ENCODE measurements at places on chromosomes 5 and 9.

DNA sequence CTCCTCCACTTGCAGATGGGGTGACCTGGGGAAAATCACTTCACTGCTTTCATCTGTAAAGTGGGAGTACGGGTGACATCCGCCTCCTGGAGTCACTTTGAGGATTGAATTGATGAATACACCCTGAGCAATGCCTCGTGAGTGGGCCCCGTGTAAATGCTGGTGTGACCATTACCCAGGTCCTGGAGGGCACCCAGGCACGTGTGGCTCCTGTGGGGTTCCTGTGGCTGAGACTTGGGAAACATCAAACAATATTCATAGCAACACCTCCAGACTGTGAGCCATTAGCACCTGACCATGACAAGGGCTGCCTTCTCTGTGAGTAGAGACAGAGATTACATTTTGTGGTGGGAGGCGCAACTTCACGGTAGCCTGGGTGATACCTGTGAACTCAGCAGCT is 11.4 kb downstream of the MRPL36 start:
- DNase-seq, result no peak

GRCh38 chr9:127526655-127527559 is 75.6 kb downstream of the LRSAM1 start:
- DNase-seq, result no peak

GRCh38 chr5:176994460-176995121 is 12.0 kb downstream of the UIMC1 start:
- peak; percentile 36 for DNase-seq

- no peak for DNase-seq
These were observed 101.4 kb downstream of the PPARGC1B start for GRCh38 chr5:149831492-149831891.

DNA sequence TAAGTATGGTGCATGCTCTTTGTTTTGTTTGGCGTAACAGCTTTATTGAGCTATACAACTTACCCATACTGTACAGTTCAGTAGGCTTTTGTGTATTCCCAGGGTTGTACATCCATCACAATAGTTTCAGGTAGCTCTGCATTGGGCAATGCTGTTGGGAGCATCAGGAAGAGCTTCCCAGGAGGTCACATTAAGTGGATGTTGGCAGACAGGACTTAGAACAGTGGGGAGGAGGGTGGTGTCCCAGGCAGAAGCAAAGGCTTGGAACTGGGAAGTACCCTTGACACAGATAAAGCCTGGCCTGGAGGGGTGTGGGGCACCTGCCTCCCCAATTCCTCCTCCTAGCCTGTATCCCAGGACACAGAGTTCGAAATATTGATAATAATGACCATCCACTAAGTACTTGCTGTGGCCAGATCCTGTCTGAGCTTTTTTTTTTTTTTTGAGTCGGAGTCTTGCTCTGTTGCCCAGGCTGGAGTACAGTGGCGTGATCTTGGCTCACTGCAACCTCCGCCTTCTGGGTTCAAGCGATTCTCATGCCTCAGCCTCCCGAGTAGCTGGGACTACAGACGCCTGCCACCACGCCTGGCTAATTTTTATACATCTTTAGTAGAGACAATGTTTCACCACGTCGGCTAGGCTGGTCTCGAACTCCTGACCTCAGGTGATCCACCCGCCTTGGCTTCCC is 1.3 kb downstream of the BBLN start:
- DNase-seq, result no peak

DNA sequence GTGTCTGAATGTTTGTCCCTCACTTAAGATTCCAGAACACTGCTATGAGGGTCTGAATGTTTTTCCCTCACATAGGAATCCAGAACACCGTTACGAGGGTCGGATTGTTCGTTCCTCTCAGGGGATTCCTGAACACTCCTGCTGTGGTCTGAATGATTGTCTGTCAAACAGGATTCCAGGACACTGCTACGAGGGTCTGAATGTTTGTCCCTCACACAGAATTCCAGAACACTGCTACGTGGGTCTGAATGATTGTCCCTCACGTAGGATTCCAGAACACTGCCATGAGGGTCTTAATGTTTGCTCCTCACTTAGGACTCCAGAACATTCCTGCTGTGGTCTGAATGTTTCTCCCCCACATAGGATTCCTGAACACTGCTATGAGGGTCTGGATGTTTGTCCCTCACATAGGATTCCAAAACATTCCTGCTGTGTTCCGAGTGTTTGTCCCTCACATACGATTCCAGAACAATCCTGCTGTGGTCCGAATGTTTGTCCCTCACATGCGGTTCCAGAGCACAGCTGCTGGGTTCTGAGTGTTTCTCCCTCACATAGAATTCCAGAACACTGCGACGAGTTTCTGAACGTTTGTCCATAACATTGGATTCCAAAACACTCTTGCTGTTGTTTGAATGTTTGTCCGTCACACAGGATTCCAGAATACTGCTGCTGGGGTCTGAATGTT is 199.5 kb downstream of the FOXD4L6 start:
- no peak for DNase-seq

GRCh38 chr9:107290619-107291018 is 7.5 kb downstream of the RAD23B start:
- DNase-seq, result no peak

GRCh38 chr5:61673007-61673735 is 341.1 kb downstream of the ZSWIM6 start:
- no peak for DNase-seq

DNA sequence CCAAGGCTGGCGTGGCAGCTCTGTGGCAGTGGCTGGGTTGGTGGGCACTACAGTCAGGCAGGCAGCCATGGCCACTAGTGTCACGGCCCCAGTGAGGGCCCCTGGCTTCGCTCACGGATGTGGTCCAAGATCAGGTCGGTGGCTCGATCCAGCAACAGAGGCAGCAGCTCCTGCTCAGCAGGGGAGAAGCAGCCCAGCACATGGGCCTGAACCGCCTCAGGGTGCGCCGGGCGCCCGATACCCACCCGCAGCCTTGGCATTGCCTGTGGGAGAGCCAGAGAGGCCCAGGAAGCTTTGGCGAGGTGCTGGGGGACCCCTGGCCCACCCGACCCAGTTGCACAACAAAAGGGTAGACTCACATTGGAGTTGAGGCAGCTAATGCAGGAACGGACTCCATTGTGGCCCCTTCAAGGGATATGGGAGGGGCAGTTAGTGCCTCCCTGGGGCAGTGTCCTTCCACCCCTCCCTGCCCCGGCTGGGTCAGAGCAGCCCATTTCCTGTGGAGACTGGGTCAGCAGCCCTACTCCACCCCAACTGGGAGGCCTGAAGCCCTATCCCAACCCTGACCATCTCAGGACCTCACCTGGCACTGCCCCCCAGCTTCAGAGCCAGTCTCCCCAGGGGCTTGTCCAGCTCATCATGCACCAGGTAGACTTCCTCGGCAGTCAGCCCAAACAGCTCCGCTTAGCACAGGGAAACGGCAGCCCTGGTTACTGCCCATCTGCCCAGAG is 1.3 kb downstream of the PTRH1 start:
- DNase-seq, result no peak

DNA sequence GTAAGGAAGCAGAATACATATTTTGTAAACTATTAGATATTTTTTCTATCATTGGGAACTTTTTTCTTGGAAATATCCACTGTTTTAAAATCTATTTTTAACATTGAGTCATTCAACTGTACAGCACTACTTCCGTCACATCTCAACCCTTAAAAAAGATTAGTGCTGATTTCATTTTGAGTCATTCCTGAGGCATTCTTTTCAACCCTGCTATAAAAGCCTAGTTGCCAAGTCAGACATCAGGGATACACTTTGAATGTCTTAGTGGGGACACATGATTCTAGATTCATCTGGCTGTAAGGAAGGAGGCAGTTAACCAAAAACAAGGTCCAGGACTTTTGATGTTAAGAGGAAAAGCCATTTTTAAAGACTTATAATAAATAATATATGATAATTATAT is 160.9 kb downstream of the GIN1 start:
- no peak for DNase-seq

- DNase-seq, result no peak
These were observed 100.9 kb upstream of the APC start for GRCh38 chr5:112636751-112637150.

GRCh38 chr9:100011062-100011681 is 87.6 kb downstream of the ERP44 start:
- DNase-seq, result no peak

GRCh38 chr9:88775559-88775958 is 215.7 kb upstream of the S1PR3 start:
- no peak for DNase-seq

- DNase-seq, result no peak
These were observed 560.7 kb downstream of the PSAT1 start for GRCh38 chr9:78857373-78858225.

DNA sequence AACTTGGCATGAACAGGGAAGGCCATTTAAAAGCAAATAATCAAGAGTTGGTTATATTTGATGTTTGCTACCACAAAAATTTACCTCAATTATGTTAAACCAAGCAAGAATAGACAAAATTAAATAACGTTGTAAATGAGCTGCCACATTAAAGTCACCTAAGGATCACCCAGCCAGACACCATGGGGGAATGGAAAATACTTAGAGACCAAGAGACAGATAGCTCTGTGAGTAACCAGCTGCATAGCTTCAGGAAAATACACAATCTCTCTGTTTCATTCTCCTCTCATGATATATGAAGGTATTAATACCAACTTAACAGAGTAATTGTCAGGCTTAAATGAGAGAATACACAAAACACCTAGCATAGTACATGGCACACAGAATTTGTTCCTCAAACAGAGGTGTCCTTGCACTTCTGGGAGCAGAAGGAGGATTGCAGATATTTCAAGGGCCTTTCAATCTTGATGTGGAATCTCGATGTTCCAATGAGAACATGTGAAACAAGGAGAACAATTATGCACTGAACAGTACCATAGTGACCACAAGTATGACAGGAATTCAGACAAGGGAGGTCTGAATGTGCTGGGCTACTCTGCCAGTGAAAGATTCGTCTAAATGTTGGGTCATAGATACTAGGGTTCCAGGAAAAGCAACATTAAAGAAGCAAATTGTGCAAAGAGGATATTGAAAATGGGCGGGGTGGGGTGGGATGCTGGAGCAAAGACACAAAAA is 18.6 kb downstream of the JAKMIP2 start:
- no peak for DNase-seq

GRCh38 chr5:56126487-56127179 is 106.5 kb downstream of the ANKRD55 start:
- DNase-seq, result no peak

- DNase-seq, result no peak
These were observed 693.8 kb downstream of the DNAH5 start for GRCh38 chr5:13250464-13251291.

GRCh38 chr5:73155271-73156222 is 17.4 kb upstream of the TMEM174 start:
- DNase-seq, result no peak

DNA sequence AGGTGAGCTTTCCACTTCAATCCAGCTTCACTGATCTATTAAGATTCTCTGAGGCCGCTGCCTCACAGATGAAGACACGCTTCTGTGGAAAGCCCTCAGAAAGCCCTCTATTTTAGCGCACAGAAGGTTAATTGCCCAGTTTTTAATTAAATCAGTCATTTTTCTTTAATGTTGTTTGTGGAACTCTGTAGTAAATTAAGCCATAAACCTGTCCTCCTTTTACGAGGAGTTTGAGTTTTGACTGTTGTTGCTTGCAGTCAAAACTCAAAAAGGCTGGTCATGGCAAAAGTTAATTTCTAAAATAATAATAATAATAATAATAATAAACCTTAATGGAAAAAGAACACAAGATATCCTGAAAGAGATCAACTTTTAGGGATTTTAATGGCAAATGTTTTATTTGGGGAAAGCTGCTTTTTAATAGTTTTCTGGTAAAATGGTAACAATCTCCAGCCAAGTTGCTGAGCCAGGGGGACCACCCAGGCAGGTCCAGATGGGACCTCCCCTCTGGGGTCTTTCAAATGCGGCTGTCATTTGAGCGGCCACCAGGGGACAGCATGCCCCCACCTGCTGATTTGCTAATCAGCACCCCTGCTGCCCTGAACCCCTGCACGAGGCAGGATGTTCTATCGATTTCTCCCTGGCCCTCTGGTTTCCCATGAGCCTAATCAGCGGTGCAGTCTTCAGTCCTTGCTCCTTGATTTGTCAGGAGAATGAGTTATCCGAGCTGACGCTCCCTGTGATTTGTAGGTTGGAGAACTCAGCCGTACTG is 247.2 kb downstream of the FSTL4 start:
- no peak for DNase-seq

DNA sequence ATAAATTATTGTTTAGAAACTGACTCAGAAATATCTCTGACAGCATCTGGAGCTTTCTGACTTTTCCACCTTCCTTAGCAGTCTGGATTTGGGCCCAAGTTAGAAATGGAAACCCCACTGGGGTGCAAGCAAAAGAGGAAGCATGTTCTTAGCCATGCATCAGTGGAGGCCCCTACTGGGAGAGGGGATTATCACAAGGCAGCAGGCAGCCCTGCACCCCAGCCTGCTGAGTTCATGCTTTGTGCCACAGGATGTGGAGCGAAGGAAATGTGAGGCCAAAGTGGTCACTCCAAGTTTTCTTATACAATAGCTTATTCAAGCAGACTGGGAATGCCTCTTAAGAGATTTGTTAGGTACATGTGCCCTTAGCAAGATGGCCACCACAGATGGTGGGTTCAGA is 146.5 kb upstream of the TLX3 start:
- no peak for DNase-seq

DNA sequence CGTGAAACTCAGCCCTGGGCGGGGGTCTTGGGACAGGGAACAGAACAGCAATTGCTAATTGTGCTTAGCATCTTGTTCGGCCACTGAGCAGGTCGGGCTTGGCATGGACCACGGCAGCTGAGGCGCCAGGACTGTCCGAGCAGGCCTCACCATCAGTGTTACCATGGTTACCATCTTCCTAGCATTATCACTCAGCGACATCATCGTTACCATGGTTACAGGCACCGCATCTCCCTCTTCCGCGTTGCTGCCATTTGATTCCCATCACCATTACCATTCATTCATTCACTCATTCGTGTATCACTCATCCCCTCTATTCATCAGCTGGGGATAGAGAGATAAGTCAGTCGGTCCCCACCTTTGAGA is 81.0 kb upstream of the ZBTB43 start:
- DNase-seq, result no peak

- DNase-seq, result peak; percentile 66
These were observed 65.3 kb upstream of the EGFLAM start for GRCh38 chr5:38193015-38193581.

DNA sequence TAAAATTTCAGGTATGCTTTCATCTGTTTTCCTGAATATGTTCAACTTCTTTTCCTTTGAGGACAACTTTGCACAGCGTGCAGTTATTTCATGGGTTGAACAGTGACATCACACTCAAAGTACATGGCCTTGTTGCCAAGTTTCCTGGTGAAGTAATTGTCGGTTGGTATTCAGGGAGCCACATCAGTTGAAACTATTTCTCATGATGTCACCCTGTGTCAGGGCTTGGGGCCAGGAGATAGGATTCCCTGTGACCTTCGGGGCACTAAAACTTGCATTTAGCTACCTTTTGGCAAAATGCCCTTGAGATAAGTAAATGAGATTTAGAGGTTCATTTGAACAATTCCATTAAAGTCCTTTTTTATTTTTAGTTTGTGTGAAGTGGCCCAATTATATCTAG is 383.9 kb downstream of the SH3GL2 start:
- no peak for DNase-seq

GRCh38 chr5:179802207-179802883 is 4.3 kb downstream of the MGAT4B start:
- DNase-seq, result no peak

Data from liver (tissue), 10 donors.